Peyer's patch (tissue), 4 donors: ENCODE measurements at places on chromosomes 3 and 15. TPM values are rescaled to one million over a fixed set of nuclear protein-coding genes. Genes with fewer than 3 reads are reported as not detected.

NPAP1 gene
- not detected for total RNA-seq

GRCh38 chr3:119240101-119240590 is 532 bp downstream of the B4GALT4 start:
- DNase-seq = peak; percentile 85

DNA sequence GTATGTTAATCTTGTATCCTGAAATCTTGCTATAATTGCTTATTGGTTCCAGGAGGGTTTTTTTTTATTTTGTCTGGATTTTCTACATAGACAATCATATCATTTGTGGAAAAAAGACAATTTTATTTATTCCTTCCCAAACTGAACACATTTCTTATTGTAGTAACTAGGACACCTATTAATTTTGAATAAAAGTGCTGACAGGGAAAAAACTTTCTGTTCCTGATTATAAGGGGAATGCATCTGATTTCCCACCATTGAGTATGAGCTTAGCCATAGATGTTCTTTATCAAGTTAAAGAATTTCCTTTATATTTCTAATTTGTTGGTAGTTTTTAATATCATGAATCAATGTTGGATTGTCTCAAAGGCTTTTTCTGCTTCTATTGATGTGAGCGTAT is 460.7 kb upstream of the CNTN3 start:
- no peak for DNase-seq

CD200 gene
- total RNA-seq = 4.4 TPM

CAPN3 gene
- total RNA-seq = 9.1 TPM

DNA sequence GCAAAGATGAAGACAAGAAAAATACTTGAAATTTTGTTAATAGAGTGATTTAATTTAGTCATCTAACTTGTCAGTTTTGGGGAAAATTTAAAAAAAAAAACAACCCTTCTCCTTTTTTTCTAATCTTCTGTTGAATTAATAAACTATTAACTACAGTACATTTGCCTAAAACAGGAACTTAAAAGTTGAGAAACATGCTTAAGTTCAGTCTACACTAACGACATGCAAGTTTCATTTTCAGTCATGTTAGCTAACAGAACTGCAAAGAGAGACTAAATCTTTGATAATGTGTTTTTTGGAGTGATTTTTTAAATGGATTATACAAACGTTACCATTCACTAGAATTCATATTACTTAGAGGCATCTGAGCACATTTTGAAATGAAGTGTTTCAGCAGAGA is 71.9 kb upstream of the MBNL1 start:
- no peak for DNase-seq

DNA sequence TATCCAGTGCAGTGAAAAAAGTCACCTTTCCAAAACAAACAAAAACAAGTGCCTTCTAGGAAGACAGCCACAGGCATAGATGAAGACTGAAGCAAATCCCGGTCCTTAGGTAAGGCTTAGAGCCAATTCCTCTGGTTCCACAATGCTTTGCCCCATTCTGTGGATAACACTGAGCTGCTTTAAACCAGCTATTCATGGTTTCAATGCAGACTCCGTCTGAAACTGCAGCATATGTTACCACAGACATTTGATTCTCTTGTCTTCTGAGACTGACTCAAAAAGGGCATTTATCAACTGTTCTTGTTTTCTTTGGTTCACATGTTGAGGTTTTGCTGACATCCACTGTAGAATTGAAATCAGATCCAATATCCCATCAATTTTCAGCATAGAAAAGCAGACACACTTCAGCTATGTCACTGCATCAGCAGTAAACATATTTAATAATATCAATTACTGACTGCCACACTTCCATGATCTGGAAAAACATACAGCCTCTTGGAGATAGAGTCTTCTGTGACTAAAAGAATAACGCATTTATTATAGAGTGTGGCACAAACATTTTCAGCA is 659.3 kb downstream of the ROBO2 start:
- DNase-seq = no peak

DNA sequence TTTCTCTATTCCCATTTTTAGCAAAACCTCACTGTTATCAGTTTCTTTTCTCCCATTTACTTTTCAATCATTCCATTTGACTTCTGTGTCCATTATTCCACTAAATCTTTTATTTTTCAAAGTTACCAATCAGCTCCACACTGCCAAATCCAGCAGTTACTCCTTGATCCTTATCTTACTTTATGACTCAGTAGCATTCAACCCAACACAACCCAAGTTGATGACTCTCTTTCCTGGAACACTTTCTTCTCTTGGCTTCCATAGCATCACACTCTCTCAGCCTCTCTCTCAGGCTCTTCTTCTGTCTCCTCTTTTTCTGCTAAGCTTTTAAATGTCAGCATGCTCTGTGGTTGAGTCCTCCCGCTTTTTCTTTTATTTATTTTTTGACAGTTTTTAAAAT is 36.3 kb downstream of the RASGRP1 start:
- DNase-seq = no peak

TTBK2 gene
- total RNA-seq = 21.5 TPM

STARD9 gene
- total RNA-seq = 17.7 TPM

- DNase-seq = no peak
Measured at GRCh38 chr3:60198179-60198720, 1053.0 kb downstream of the FHIT start.

ARGFX gene
- not detected for total RNA-seq

GRCh38 chr15:78988361-78988911 is 43.6 kb upstream of the CTSH start:
- peak; percentile 59 for DNase-seq

- DNase-seq = no peak
Measured at GRCh38 chr3:184042617-184043016, 10.2 kb upstream of the HTR3C start.

TAMM41 gene
- 24.1 TPM for total RNA-seq

TGM5 gene
- total RNA-seq = not detected

SLC9C1 gene
- total RNA-seq = 0.67 TPM

- peak; percentile 49 for DNase-seq
Measured at GRCh38 chr3:158802409-158803268, 785 bp downstream of the MFSD1 start.

DNA sequence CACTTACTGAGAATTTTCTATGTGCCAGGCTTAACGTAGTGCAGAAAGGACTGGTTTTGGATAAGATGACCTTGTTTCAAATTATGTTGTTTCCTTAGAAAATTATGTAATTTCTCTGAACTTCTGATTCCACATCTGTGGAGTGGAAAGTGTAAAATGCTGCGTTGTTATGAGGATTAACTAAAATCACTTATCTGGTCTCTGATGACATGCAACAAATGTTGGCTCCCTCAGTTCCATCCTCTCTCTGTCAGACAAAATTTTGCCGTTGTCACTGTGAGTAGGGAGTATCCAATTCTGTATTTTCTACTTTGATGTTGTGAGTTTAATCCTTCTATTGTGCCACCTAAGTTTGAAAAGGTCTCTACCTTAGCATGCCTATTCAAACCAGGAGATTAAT is 175.5 kb downstream of the KCNMB2 start:
- DNase-seq = no peak

- no peak for DNase-seq
Measured at GRCh38 chr15:68541743-68542142, 37.0 kb upstream of the CORO2B start.

DNA sequence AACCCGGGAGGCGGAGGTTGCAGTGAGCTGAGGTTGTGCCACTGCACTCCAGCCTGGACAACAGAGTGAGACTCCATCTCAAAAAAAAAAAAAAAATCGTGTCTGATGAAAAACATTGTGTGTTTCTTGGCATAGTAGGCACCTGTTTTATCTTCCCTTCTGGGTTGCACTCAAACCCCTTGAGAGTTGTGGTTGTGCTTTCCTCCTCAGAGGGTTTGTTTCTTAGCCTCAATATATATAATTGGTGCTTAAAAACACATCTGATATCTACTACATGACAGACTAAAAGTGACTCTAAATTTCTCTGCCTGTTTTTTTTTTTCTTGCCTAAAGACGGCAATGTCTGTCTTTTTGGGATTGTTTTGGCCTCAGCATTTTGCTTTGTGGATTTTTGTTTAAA is 7.6 kb downstream of the NR1D2 start:
- no peak for DNase-seq

SLC28A2 gene
- total RNA-seq = 66.6 TPM

DNA sequence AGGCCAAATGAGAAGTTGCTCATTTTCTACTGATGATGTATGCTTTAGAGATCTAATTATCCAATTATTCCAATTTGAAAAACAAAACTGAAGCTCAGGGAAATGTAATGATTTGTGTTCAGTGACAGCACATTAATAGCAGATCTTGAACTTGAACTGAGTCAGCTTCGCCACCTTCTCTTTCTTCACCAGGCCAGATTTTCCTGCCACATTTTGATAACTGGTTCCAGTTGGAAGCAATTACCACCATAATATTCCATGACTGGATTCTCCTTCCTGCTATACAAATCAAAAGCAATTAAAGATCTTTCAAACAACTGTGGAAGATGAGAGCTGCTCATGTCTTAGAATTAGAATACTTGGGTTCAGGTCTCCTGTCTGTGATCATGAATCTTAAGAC is 334.1 kb downstream of the RBMS3 start:
- DNase-seq = no peak

DNA sequence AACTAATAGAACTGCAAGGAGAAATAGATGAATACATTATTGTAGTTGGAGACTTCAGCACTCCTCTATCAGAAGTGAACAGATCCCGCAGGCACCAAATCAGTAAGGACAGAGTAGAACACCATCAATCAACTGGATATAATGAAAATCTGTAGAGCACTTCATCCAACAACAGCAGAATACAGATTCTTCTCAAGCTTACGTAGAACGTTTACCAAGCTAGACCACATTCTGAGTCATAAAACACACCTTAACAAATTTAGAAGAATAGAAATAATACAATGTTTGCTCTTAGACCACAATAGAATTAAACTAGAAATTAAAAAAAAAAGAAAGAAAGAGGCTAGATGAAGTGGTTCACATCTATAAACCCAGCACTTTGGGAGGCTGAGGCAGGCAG is 70.7 kb upstream of the NEDD4 start:
- no peak for DNase-seq

XIRP1 gene
- not detected for total RNA-seq

ROBO2 gene
- total RNA-seq = 5.0 TPM

- no peak for DNase-seq
Measured at GRCh38 chr15:34738002-34738401, 16.8 kb downstream of the GJD2 start.

DNA sequence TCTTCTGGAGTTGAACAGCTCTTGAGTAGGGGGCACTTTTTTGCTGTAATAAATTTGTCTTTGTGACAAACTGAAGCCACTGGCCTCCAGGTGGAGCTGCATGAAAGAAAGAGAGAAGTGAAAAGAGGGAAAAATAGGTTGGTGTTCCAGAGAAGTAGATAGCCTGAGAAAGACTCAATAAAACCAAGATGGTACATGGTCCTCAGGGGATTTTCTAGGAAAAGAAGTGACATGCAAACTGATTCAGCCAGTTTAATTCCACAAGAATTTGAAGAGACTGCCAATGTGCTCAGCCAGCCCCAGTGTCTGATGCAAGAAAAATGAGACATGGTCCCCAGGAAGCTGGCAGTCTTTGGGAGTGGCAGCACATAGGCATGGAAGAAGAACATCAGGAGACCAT is 152.7 kb downstream of the CD47 start:
- DNase-seq = peak; percentile 28

DNA sequence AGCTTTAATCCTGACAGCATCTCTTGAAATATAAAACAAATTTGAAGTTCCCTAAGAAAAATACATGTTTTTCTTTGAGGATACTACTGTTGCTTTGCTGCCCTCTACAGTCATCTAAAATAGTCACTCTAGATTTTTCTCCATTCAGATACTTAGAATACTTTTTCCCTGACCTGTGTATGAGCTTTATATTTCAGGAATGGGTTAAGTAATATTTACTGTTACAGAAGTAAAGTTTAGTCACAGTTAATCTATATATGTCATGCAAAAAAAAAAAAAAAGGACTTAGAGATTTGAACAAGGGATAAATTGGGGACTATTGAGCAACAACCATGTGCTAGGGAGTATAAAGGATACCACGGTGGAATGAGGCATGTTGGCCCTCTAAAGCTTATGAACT is 8.8 kb downstream of the NECTIN3 start:
- no peak for DNase-seq

UQCC5 gene
- 1.7 TPM for total RNA-seq

- DNase-seq = peak; percentile 88
Measured at GRCh38 chr15:69328739-69329138, 30.0 kb downstream of the PAQR5 start.

- DNase-seq = no peak
Measured at GRCh38 chr3:139970526-139970925, 35.5 kb downstream of the CLSTN2 start.

DNA sequence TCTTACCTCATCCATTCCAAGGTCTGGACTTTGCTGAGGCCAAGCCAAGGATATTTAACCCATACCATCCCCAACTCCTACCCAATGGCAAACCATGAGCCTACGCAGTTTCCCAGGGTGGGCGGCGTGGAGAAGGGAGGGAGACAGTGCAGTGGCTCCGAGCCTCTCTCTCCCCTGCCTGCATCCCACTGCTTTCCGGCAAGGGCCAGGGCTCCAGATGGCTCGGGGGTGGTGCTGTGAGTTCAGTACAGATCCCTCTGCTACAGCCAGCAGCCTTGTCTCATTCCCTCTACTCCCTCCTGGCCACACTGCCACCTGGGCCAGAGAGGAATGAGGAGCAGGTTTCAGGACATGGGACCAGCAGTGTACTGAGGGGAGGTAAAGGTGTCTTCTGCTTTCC is 44.3 kb upstream of the APEH start:
- DNase-seq = no peak

DNA sequence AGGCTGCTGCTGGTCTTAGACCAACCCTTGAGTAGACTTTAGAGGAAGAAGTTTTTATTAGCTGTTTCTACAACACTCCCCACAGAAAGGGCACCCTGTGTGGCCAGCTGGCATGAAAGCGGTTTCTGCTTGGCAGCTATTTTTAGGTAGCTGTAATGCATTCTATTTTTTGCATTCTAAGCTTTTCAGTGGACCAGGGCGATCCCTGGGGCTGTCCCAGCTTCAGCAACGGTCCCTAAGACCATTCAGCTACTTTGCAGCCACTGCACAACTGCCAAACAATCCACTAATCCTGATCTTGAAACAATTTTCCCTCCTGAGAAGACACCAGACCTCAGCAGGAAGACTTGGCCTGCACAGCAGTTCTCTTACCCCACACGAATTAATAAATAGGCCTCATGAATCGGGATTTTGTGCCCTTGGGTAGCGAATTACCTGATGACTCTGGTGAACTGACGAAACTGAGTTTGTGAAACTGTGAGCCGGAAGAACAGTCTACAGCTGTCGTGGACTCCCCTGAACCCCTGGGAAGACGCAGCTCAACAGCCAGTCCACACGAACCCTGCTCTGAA is 14.6 kb upstream of the TFRC start:
- peak; percentile 28 for DNase-seq
